8988T (cell line): ENCODE measurements at places on chromosomes 13 and 19.

DNA sequence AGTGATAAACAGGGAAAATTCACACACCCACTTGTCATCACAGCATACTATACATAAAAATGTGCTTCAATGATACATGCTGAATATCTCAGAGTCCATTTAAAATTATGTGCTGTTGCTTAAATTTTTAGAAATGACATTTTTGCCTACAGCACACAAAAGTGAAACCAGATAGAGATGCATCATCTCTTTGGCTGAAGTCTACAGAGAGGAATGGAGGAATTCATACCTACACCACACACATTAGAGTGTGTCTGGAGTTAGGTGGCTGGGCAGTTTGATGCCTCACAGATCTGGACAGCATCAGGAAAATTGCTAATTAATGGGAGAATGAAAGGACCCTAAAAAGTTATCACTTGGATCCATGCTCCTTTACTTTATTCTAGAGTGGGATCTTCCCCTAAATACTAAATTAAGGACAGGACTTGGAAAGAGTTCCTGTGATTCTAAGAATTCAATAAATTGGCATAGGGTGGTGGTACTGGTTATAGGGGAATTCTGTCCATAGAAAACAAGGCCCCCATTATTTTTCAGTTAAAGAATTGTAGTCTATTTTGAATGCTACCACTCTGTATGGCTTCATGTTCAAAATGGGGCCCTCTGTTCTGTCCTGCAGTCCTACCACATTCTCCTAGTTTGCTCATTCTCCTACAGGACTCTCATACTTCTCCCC lies 41.3 kb downstream of the RCBTB2 start:
- no peak for DNase-seq

GRCh38 chr13:40876020-40876738 lies 86.8 kb downstream of the SLC25A15 start:
- no peak for DNase-seq

GRCh38 chr19:43784981-43785808 lies 4.4 kb upstream of the KCNN4 start:
- DNase-seq = no peak

DNA sequence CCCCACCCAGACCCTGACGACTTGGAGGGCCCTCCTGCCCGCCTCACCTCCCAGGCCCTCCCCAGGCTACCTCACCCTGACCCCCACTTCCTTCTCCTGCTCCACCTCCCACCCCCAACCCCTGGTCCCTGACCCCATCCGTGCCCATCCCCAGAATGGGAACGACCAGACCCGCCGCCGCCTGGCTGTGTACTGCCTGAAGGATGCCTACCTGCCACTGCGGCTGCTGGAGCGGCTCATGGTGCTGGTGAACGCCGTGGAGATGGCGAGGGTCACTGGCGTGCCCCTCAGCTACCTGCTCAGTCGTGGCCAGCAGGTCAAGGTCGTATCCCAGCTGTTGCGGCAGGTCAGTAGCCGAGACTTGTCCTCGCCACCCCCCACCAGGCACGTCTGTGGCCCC lies 11.9 kb upstream of the SPIB start:
- no peak for DNase-seq

DNA sequence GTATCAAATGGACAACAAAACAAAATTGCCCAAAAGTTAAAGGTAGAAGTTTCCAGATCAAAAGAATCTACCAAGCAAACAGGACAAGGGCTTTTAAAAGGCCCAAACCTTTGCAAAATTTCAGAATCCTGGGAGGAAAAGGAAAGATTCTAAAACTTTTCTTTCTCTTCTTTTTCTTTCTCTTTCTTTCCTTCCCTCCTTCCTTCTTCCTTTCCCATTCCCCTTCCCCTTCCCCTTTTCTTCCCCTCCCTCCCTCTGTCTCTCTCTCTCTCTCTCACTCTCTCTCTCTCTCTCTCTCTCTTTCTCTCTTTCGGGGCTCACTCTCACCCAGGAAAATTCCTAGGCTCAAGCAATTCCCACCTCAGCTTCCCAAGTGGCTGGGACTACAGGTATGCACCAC lies 4.2 kb upstream of the PDCD5 start:
- no peak for DNase-seq

- DNase-seq = no peak
Observed at GRCh38 chr13:43134868-43135267, 111.5 kb downstream of the DNAJC15 start.

DNA sequence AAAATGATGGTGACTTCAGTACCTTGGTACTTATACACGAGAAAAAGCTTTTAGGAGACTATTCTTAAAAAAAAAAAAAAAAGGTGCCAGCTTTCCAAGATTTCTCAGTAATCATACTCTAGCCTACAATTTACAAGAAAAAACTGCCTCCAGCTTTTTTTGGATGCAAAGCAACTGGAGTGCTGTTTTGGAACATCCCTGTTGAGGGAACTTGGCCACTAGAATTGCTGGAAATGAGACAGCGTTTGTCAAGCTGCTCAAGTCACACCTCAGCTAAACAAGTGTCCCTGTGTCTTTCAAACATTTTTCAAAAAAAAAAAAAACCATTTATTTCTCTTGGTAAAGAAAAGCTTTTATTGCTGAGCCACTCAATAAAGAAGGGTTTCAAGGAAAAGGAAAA lies 413.1 kb upstream of the ARGLU1 start:
- no peak for DNase-seq

- DNase-seq = no peak
Observed at GRCh38 chr19:1073063-1073955, 6.3 kb downstream of the ARHGAP45 start.

- no peak for DNase-seq
Observed at GRCh38 chr19:28345811-28346210, 867.1 kb downstream of the UQCRFS1 start.

DNA sequence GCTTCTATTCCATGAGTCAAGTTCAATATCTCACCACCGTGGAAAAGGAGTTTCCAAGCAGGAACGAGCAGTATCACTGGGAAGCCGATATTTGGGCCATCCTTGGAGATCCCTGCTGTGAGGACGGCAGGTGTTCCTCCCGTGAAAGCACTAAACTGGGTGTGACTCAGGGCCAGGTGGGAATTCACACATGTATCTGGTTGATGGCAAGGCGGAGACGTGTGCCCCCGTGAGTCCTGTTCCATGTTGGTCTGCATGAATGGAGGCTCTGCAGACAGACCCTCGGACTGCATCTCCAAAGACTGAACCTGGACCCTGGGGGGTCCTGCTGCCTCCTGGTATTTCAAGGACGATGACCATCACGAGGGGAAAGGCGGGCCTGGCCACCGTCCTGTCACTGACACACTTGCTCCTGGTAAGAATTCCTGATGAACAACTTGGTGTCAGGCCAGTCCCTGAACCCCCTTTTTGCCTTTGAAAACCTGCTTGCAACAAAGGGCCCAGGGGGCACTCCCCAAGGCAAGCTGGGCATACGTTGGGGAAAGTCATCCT lies 22.8 kb upstream of the GAS6 start:
- no peak for DNase-seq

- no peak for DNase-seq
Observed at GRCh38 chr13:113124211-113124970, 1.8 kb downstream of the F10 start.

- no peak for DNase-seq
Observed at GRCh38 chr13:44796597-44797490, 192.4 kb downstream of the NUFIP1 start.

GRCh38 chr19:28235606-28236125 lies 977.3 kb downstream of the UQCRFS1 start:
- no peak for DNase-seq

DNA sequence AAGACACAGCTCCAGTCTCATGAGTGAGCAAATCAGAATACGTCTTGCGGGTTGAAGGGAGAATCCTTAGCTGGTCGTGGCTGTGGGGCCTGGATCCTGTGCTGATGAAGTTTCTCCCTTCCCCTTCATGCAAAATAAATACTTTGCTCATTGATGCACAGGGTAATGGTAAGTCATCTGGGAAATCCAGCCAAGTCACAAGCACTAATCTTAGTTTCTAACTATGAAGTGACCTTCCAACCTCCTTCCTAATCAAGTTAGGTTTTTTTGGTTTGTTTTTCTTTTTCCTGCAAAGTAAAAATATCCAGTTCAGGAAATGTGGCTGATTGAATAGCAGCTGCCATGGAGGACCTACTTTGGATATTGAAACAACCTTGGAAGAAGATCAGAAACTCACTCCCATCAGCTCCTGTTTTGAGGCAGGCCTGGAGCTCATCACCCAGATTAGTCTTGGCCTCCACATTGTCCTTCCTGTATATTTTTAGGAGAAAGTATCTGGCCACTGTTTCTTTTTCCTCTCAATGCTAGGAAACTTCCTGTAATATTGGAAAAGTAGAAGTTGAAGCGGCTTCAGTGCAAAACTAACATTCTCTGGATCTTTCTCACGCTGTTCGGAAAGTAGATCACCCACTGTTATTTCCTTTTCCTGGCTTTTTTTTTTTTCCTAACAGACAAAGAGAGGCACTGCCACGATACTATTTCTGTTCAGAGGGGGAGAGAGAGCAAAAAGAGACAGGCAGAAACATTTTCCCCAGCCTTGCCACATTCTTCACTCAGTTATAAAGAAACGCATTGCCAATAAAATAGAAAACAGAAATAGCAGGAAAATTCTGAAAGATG lies 12.3 kb upstream of the ARL11 start:
- no peak for DNase-seq

- peak; percentile 47 for DNase-seq
Observed at GRCh38 chr13:100392709-100393630, 195.6 kb downstream of the GGACT start.

GRCh38 chr13:102670130-102670529 lies 24.7 kb downstream of the METTL21C start:
- no peak for DNase-seq

GRCh38 chr13:74219566-74219965 lies 85.4 kb upstream of the KLF12 start:
- DNase-seq = no peak

GRCh38 chr13:46575818-46576221 lies 22.9 kb downstream of the LRCH1 start:
- DNase-seq = no peak

DNA sequence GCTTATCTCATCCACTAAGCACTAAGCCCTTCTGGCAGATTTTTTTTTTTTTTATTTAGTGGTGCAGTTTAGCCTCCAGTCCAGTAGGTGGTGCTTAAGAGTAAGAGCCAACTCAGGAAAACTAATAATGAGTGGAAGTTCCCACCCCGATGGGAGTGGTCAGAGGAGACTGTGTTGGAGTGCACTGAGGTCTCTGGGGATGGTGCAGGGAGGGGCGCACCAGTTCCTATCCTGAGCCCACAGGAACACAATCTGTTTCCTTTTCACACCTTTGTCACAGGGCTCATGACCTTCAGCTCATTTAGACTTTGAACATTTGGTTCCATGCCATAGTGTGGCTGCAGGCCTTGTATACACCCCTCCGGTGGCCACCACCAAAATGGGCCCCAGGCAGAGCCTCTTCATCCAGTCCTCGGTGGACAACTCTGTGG lies 367.4 kb downstream of the SPRY2 start:
- DNase-seq = no peak

- DNase-seq = no peak
Observed at GRCh38 chr13:70604448-70604847, 496.2 kb upstream of the KLHL1 start.

GRCh38 chr13:89486709-89487108 lies 1815.5 kb downstream of the SLITRK5 start:
- DNase-seq = no peak

DNA sequence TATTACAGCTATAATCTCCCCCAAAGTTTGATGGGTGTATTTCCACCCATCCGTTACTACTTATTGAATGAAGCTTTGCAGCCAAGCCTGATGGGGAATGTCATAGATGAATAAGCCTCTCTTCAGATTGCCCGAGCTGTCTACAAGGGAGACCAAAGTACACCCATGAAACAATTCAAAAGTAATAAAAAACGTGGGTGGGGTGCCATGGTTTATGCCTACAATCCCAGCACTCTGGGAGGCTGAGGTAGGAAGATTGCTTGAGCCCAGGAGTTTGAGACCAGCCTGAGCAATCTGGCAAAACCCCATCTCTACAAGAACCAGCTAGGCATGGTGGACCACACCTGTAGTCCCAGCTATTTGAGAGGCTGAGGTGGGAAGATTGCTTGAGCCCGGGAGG lies 419.2 kb downstream of the FGF9 start:
- DNase-seq = no peak

DNA sequence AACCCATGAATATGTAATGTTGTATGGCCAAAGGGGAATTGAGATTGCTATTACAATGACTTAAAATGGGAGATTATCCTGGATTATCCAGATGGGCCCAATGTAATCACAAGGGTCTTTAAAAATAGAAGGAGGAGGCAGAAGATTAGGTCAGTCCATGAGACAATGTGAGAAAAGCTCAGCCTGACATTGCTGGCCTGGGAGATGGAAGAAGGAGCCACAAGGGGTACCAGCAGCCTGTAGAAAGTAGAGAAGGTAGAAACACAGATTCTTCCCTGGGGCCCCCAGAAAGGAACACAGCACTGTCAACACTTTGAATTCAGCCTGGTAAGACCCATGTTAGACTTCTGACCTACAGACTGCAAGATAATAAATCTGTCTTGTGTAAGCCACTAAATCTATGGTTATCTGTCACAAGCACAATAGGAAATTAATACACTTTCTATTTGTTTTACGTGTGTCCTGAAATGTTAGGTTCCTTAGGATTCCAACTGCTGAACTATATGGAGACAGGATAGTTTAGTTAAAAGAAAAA lies 132.9 kb upstream of the SERP2 start:
- no peak for DNase-seq

DNA sequence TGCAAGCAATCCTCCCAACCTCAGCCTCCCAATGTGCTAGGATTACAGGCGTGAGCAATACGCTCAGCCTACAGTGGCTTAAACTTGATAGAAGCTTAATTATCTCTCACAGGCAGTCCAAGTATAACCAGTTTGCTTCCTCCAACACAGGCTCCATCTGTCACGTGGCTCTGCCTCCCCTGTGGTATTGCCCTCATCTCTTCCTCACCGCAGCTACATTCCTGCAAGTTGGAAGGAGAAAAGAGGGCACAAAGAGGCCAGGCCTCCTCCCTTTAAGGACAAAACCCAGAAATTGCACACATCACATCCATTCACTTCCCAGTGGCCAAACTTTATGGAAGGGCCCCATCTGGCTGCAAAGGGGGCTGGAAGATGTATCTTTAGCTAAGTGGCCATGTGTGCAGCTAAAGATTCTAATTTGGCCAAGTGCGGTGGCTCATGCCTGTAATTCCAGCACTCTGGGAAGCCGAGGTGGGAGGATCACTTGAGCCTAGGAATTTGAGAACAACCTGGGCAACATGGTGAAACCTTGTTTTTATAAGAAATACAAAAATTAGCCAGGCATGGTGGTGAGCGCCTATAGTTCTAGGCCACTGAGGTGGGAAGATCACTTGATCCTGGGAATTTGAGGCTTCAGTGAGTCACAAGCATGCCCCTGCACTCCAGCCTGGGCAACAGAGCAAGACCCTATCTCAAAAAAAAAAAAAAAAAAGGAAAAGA lies 3.1 kb upstream of the SDHAF1 start:
- DNase-seq = no peak
